ENCODE measurements at places on chromosomes 16 and 17.

DNA sequence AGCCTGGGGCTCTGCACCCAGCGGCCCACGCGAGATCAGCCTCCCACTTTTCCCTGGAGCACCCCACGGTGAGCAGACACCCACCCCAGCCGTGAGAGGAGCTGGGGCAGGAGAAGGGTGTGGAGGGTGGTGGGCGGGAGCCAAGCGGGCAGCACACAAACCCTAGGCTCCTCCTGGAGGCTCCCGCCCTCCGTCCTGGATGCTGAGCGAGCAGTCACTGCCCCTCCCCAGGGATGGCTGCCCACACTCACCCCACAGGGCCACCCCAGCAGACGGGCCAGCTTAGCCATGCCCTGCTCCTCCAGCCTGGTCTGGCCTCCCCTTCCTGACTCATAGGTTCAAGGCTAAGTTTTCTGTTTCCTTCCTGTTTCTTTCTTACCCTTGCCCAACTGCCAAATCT is 15.7 kb upstream of the ABCC3 start:
- no peak for DNase-seq

DNA sequence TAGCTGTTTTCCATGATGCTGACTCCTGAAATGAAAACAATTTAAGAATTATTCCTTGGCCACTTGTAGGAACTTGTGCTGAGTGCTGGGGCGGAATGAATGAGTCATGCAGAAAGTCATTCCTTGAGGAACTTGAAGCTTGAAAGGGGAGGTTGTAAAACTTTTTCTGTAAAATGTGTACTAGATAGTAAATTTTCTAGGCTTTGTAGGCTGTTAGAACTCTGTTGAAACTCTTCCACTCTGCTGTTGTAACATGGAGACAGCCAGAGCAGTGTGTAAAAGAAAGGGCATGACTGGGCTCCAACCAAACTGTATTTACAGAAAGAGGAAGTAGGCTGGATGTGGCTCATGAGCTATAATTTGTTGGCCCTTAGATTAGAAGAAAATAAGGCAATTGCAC is 46.1 kb downstream of the ABCA8 start:
- DNase-seq = no peak

DNA sequence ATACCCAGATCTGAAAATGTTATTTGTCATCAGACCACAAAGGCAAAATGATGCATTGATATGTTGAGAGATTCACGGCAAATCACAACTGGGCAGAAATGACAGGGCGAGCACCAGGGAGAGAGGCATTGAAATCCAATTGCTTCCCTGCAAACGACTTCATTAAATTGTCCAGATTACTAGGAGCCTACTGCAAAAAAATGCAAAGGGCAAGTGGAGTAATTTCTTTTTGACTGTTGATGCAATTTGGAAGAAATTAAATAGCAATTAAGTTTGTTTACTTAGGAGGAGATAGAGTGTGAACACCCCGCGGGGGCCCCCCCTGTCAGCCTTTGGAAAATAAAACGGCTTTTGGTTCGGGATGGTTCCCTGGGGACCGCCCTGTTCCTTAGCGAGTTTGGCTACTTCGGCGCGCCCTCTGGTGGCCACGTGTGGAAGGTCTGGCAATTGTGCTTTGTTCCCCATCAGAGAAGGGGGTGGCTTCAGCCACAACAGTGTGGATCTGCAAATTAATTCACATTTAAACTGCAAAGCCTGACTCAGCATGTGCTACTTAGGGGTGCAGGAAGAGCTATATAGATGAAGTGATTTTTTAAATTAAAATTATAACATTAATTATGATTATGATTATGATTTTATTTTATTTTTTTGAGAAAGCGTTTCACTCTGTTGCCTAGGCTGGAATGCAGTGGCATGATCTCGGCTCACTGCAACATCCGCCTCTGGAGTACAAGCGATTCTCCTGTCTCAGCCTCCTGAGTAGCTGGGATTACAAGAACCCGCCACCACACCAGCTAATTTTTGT is 14.5 kb upstream of the TMC7 start:
- peak; percentile 82 for DNase-seq

DNA sequence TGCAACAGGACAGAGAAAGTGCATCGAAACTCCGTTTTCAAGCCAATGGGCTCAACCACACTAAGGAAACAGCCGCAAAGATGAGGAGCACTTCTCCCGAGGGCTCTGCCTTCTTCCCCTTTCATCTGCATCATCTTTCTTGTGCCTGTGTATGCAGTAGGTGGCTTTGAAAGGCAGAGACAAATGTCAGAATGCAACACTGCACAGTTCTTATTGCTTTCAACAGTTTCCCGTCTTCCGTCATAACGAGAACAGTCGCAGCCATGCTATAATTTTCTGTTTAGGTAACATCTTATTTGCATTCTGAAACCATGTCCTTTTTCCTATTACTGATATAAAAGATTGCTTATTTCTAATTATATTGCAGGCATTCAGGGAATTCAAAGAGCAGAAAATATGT is 205.2 kb downstream of the SLC39A11 start:
- no peak for DNase-seq

GRCh38 chr16:24165273-24165672 is 90.9 kb upstream of the CACNG3 start:
- DNase-seq = no peak

- no peak for DNase-seq
Observed at GRCh38 chr16:85722128-85722893, 28.6 kb downstream of the C16orf74 start.

GRCh38 chr16:66509576-66509975 is 40.3 kb downstream of the TK2 start:
- no peak for DNase-seq

GRCh38 chr16:85978291-85978775 is 79.4 kb downstream of the IRF8 start:
- no peak for DNase-seq

DNA sequence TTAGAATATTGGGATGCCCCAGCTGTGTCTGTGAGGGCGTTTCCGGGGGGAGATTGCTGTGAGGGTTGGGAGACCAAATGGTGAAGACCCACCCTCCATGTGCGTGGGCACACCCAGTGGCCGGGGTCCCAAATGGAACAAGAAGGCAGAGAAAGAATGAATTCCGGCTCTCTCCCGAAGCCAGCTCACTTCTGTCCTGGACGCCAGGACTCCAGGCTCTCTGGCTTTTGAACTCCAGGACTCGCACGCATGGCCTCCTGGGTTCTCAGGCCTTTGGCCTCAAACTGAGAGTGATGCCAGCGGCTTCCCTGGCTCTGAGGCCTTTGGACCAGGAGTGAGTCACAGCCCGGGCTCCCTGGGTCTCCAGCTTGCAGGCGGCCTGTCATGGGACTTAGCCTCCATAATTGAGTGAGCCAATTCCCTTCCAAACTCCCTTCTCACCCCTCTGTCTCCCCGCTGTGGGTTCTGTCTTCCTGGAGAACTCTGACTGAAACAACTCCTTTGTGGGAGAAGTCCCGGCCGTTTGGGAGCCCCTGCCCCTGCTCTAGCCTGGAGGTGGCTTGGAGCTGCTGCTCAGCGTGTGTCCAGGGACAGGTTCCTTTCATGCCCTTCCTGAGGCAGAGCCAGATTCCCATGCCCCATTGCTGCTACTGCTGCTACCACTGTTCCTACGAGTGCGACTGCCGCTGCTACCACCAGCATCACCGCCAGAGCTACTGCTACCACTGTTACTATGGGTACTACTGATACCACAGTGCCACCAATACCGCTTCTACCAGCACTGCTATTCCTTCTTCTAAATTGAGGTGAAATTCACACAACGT is 49.8 kb upstream of the CBX4 start:
- no peak for DNase-seq

DNA sequence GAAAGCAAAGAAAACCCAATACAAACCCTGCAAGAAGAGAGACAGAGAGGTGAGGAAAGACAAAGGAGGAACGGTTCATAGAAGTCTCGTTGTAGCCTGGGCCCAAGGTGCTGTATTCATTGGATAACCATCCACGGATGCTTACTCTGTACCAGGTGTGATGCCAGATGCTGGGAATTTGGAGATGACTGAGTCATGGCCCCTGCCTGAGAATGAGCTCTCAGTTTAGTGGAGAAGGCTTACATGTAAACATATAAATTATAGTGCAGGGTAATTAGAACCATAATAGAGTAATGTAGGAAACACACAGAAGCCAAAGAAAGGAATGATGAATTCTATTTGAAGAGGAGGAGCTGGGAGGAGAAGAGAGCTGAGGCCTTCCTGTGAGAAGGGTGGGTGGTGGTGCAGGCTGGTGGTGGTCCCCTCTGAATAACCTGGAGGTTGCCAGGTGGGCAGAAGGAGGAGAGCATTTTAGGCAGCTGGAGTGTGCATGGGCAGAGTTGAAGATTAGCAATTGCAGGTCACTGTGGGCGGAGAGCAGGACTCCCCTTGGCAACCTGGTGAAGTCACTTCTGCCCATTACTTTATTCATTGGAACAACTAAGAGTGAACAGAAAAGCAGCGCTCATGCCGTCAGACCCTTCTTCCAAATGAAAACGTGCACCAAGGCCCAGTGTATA is 7.7 kb upstream of the ZG16 start:
- DNase-seq = no peak

GRCh38 chr16:86621966-86622365 is 43.6 kb downstream of the FOXL1 start:
- DNase-seq = no peak

GRCh38 chr17:50414808-50415207 is 11.2 kb upstream of the ACSF2 start:
- DNase-seq = no peak

- DNase-seq = no peak
Observed at GRCh38 chr17:29524692-29525091, 42.1 kb downstream of the ABHD15 start.

DNA sequence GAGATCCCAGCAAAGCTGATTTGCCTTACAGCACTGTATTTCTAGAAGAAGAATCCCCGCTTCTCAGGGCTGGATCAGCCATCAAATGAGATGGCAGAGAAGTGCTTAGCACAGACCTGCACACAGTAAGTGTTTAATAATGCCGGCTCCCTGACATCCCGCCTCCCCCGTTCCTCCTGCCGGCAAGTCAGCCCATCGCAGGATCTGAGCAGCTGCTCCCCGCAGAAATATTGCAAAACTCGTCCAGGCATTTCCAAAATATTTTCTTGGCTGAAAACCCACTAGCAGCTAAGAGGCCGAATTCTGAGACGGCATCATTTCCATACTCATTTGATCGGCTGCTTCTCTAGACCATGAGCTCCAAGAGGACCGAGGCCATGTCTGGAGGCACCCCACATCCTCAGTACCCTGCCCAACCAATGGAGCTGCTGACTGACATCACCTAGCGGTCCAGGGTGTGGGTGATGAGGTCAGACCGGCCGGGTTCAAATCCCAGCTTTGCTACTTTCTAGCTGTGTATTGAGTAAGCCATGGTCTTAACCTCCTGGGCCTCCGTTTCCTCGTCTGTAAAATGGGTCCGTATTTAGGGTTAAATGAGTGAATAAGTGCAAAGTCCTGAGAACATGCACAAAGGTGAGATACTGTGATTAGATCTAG is 251.5 kb downstream of the KATNIP start:
- no peak for DNase-seq

DNA sequence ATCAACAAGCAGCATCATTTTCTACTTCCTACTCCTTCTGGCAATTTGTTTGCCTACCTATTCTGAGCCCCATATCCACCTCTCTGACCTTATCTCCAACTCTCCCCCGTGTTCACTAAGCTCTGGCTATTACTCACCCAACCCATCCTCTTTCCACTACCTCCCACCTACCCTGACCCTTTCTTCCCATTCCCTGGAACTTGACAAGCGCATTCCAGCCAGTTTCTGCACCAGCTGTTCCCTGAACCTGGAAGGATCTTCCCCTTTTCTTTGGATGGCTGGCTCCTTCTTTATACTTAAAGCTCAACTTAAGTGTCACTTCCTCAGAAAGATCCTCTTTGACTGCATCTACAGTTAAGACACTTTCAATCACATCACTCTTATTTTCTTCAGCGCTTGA is 2.2 kb downstream of the DCUN1D3 start:
- DNase-seq = no peak

DNA sequence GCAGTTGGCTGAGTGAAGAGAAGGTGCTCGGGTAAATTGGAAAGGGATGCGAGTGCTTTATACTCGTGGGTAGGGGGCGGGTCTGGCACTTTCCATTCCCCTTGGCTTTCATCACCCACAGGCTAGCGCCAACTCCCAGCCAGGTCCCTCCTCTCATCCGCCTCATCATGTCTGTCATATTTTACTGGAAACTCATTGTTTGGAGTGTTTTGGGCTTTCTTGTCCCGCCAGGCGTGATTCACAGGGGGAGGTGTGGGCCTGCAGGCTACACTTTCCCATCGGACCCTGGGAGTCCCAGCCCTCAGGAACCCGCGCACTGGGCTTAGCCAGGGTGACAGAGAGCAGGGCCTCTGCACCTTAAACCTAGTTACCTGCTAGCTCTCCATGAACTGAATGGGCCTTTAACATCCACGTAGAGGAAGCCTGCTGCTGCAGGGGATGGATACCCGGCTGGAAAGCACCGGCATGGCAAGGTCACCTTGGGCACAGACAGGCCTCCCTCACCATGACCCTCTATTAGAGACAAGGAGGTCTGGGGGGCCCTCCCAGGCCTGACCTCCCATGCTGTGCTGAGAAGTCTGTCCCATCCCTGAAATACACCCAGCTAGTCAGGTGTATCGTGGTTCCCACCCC is at the start of gene KRT14:
TSS of gene KRT14 (minus strand) at position 33 of the 633 bp plus-strand sequence. CDS start 61 bp downstream, outside the sequence.
- no peak for DNase-seq

DNA sequence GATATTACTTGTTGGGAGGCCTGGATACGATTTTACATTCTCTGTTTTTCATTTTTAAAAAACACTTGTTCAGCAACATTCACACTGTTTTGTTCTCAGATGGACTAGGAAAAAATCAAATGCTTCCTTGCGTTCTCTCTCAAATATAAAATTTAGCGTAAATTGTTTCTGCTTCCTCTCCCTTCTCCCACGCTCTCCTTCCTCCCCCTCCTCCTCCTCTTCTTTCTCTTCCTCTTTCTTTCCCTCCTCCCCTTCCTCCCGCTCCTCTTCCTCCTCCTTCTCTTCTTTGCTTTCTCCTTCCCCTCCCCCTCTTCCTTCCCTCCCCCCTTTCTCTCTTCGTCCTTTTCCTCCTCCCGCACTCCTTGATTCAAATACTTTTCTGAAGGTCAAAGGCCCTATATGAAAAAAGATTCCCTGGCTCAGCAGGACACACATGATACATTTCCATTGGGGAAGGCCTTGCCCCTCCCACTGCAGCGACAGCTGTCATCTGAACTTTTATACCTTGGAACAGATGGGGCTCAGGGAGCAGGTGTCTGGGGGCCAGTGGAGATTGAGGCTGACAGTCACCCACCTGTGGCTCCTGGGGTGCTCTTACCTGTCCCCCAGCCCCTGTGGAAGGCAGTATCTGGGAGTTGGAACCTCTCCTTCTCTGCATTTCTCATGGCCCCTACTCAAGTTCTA is 99.4 kb upstream of the SDK2 start:
- DNase-seq = no peak

DNA sequence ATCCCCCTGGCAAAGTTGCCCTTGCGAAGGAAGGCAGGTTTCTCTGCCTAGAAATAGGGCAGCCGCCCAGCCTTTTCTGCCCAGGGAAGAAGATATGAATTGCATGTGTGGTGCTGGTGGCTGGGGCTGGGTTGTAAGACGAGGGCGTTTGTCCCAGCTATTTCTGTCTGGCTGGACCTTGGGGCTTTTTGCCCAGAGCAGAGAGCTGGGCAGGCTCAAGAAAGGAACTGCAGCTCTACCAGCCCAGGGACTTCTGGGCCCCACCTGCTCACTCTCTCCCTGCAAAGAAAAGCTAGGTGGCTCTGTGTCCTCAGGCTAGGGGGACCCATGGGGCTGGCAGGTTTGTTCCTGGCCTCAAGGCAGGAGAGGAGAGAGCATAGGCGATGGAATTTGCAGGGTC is 586 bp downstream of the CACNG1 start:
- DNase-seq = no peak
